ENCODE measurements at places on chromosomes 7 and 10. TPM values are rescaled to one million over a fixed set of nuclear protein-coding genes. Genes with fewer than 3 reads are reported as not detected.
A peak's percentile ranks its signal among the peaks of the same experiment; 100 is the strongest.

Gene AHCYL2
- 6.0 TPM for total RNA-seq

GRCh38 chr10:132243626-132244025 is 56.9 kb downstream of the DPYSL4 start:
- H3K4me3 ChIP-seq: no peak overlapping the region
- peaks cover 6% of the 10 kb centered on the region for H3K4me1 ChIP-seq
- no peaks in the 10 kb centered on the region for H3K36me3 ChIP-seq
- peaks cover 6% of the 10 kb centered on the region for H3K27me3 ChIP-seq
- DNase-seq: no peak

Gene AP5Z1
- total RNA-seq: 13.4 TPM

- no peak overlapping the region for H3K27ac ChIP-seq
- H3K4me1 ChIP-seq: peaks cover 9% of the 10 kb centered on the region
- peaks cover 65% of the 10 kb centered on the region for H3K27me3 ChIP-seq
- no peak for DNase-seq
- H3K36me3 ChIP-seq: no peaks in the 10 kb centered on the region
These were observed 184.5 kb upstream of the NFE2L3 start for GRCh38 chr7:25967278-25968204.

Gene NEUROG3
- not detected for total RNA-seq

DNA sequence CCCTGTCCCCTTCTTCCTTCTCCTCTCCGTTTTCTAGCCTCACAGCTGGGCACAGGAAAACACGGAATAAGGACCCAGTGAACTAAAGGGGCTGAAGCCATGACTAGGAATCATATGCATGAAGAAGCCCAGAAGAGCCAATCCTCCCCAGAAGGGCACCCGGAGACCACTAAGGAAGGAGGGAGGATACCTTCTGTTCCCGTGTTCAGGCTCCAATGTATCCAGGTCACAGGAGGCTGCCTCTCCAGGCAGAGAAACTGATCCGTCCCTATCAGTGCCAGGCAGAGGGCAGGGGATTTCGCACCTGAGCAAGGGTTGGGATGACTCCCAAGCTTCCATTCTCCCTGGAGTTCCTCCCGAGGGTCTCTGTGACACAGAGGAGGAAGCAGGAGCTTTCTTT is 246.6 kb downstream of the SNX10 start:
- H3K36me3 ChIP-seq: no peaks in the 10 kb centered on the region
- H3K27me3 ChIP-seq: peaks cover 91% of the 10 kb centered on the region
- no peak overlapping the region for H3K4me3 ChIP-seq
- no peak for DNase-seq
- no peak overlapping the region for H3K27ac ChIP-seq

GRCh38 chr7:1049006-1049741 is 4.8 kb downstream of the GPR146 start:
- H3K4me1 ChIP-seq: peaks cover 93% of the 10 kb centered on the region
- no peaks in the 10 kb centered on the region for H3K36me3 ChIP-seq

GRCh38 chr7:84665339-84665738 is 470.8 kb upstream of the SEMA3A start:
- no peaks in the 10 kb centered on the region for H3K27me3 ChIP-seq
- no peak overlapping the region for H3K27ac ChIP-seq
- no peak for DNase-seq

DNA sequence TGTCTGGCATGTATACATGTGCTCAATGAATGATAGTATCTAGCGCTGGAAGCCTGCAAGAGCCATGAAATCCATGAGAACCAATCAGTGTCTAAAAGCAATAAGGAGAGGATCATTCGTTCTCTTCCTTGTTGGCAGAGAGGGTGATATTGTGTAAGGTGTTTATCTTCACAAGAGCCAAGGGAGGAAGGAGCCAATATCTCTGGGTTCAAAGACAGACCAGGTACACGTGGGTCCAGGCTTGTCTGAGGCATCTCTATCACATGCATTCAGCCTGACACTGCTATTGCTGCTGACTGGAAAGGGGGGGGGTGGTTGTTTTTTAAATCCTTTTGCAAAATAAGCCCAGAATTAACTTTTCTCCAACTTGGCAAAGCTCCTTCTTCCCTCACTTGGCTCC is 4.0 kb downstream of the SEC31B start:
- peaks cover 18% of the 10 kb centered on the region for H3K4me1 ChIP-seq
- no peak for DNase-seq
- peaks cover 38% of the 10 kb centered on the region for H3K36me3 ChIP-seq
- H3K27me3 ChIP-seq: no peaks in the 10 kb centered on the region

Gene CCDC172
- not detected for total RNA-seq

Gene MPP7
- 14.7 TPM for total RNA-seq

Gene VWA2
- total RNA-seq: not detected

DNA sequence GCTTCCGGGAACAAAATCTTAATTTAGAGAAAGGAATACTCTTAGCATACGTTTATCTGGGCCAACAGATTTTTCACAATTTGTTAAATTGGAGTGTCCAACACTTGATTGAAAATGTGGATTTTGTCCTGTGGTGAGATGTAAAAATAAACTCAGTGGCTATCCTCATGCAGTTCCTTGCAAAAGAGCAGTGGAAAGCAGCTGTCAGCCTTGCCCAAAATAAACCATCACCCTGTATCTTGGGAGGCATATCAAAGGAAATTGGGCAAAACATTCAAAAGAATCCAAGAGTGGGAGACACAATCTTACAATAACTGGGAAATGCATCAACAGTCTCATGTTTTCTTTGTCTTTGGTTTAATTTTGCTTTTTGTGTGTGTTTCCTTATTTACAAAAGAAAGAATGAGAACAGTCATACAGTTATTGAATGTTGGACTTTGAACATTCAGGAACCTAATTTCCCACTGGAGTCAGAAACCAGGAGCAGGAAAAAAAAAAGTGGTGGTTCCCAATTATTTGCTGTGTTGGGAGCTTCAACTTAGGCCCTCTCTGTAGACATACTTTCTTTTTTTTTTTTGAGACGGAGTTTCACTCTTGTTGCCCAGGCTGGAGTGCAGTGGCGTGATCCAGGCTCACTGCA is 44.4 kb upstream of the DGKI start:
- peaks cover 26% of the 10 kb centered on the region for H3K4me1 ChIP-seq
- H3K27ac ChIP-seq: peak overlapping the region; percentile 62
- H3K36me3 ChIP-seq: peaks cover 38% of the 10 kb centered on the region
- no peaks in the 10 kb centered on the region for H3K27me3 ChIP-seq
- no peak for DNase-seq

- no peak overlapping the region for H3K27ac ChIP-seq
- no peaks in the 10 kb centered on the region for H3K27me3 ChIP-seq
- H3K4me3 ChIP-seq: no peak overlapping the region
- no peaks in the 10 kb centered on the region for H3K36me3 ChIP-seq
- peaks cover 20% of the 10 kb centered on the region for H3K4me1 ChIP-seq
These were observed 20.4 kb upstream of the ZNF488 start for GRCh38 chr10:47404446-47404845.

Gene PPP1R3C
- total RNA-seq: 236 TPM

Gene H2BK1
- not detected for total RNA-seq

GRCh38 chr7:143499246-143499645 is 21.6 kb downstream of the TAS2R41 start:
- peak overlapping the region; percentile 86 for H3K27ac ChIP-seq
- H3K4me1 ChIP-seq: peaks cover 33% of the 10 kb centered on the region
- DNase-seq: no peak
- H3K36me3 ChIP-seq: no peaks in the 10 kb centered on the region
- H3K4me3 ChIP-seq: no peak overlapping the region

DNA sequence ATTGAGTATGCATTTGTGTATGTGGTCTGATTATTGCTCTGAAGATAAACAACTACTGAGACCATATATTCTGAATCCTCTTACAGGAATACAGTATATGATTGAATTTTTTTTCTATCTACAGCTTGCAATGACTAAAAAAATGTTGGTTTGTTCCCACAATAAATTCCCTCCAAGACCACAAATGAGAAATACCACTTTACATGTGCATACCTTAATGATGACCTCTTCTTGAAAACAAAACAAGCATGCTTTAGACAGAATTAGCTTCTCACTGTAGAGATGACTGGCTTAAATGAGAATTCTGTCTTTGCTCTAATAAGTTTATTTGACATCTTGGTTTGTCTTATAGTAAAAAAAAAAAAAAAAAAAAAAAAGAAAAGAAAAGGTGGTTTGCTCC is 241.5 kb downstream of the PCDH15 start:
- DNase-seq: no peak
- no peaks in the 10 kb centered on the region for H3K4me1 ChIP-seq
- no peak overlapping the region for H3K27ac ChIP-seq
- no peak overlapping the region for H3K4me3 ChIP-seq

Gene ABCF2
- total RNA-seq: 30.5 TPM

Gene SPDYE6
- total RNA-seq: not detected

GRCh38 chr10:31888442-31888841 is 40.2 kb downstream of the ARHGAP12 start:
- H3K4me3 ChIP-seq: no peak overlapping the region
- H3K27me3 ChIP-seq: no peaks in the 10 kb centered on the region
- DNase-seq: no peak
- H3K27ac ChIP-seq: no peak overlapping the region
